ENCODE measurements at places on chromosomes 11 and 22.
A peak's percentile ranks its signal among the peaks of the same experiment; 100 is the strongest.

DNA sequence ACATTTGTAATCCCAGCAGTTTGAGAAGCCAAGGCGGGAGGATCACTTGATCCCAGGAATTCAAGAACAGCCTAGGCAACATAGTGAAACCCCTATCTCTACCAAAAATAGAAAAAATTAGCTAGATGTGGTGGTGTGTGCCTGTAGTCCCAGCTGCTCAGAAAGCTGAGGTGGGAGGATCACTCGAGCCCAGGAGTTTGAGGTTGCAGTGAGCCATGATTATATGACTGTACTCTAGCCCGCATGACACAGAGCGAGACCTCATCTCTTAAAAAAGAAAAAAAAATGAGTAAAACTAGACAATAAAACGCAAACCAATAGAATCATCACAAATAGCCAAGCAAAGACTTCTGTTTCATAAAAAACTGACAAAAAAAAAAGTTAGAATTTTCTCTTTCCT lies 21.8 kb downstream of the NUCB2 start:
- peak; percentile 6 for DNase-seq

DNA sequence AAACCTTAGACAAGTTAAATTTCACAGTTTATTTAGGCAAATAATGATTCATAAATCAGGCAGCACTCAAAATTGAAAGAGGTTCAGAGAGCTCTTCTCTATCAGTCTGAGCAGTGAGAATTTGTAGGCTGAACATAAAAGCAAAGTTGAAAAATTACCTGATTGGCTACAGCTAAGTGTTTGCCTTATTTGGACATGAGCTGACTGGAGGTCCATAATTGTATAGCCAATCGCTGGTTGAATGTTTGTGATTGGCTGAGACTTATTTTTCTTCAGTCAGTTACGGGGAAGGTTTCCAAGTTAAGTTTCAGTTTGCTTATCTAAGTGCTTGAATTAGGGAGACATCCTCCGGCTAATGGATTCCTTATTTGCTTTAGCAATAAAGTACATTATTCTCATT lies 527.5 kb downstream of the CNTN5 start:
- no peak for DNase-seq

DNA sequence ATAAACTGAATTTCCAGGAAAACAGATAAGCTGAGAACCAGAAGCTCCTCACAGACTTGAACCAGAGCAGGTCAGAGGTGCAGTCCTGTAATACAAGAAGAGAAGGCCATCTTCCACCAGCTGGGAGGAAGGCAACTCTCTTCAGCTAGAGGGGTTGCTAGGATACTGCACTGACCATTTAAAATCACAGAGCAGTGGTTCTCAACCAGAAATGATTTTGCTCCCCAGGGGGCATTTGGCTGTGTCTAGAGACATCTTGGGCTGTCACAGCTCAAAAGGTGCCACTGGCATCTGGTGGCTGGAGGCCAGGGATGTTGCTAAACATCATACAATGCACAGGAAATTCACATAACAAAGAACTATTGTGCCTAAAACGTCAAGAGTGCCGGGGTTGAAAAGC lies 17.2 kb downstream of the OPCML start:
- no peak for DNase-seq

- no peak for DNase-seq
Observed at GRCh38 chr11:122112470-122113365, 3.3 kb downstream of the BLID start.

DNA sequence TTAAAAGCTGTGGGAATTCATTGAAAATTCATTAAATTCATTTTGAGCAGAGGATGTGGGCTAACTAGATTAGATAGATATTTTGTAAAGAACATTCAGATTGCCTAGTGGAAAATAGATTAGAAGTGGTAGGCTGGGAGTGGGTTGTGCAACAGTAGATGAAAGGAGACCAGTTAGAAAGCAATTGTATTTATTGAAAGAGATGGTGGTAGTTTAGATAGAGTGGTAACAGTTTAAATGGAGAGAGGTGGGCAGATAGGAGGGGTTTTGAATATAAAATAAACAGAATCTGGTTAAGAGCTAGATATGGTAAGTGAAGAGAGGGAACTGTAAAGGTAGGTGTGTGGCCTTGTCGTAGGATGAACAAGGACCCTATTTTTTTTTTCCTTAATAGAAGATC lies 34.5 kb downstream of the METTL15 start:
- DNase-seq = no peak

DNA sequence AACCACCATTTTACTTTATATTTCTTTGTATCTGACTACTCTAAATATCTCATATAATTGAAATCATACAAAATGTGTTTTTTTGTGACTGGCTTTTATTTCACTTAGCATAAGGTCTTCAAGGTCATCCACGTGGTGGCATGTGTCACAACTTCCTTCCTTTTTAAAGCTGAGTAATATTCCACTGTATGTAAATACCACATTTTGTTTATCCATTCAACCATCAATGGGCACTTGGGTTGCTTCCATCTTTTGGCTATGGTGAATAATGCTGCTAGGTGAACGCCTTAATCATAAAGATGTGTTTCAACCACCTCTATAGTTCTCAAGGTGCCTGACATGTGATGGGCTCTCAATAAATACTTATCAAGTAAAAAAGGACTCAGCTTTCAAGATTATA lies 15.5 kb downstream of the RAB30 start:
- no peak for DNase-seq
